ENCODE measurements at places on chromosomes 2 and 18. TPM values are rescaled to one million over a fixed set of nuclear protein-coding genes. Genes with fewer than 3 reads are reported as not detected.

DNA sequence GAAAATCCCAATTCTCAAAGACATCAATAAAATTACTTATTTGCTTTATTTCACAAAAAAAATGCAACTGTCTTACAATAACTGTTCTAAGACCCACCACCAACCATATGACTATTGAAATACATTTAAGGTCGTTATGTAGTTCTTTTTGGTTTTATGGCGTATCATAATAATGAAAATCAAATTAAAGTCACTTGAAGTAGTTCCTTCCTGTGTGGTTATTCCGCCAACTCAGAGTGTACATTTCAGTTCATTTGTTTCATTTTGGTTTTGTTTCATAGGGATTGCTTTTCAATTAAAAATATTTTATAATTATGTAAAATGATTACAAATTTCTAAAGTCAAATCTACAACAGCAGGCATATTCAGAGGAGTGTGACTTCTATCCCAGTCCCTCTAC lies 45.9 kb upstream of the AAK1 start:
- no peak for DNase-seq

DNA sequence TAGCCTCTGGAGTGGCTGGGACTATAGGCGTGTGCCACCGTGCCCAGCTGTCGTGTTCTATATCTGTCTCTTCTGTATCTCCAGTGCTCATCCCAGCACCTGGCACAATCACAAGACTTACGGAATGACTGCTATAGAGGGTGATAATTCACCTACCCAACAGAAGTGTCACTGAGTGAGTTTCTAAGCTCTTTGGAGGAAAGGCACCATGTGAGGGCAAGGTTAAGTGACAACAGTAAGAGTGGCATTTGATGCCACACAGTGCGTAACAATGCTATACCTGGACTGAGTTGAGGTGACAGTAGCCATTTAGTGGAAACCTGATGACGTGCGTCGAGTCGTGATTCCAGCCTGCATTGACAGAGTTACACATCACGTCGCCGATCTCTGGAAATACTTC lies 89.0 kb downstream of the KCTD1 start:
- DNase-seq = no peak

GRCh38 chr2:69828938-69829255 lies 563 bp upstream of the GMCL1 start:
- no peak for DNase-seq

GRCh38 chr2:88654714-88655113 lies 27.4 kb upstream of the EIF2AK3 start:
- no peak for DNase-seq

DNA sequence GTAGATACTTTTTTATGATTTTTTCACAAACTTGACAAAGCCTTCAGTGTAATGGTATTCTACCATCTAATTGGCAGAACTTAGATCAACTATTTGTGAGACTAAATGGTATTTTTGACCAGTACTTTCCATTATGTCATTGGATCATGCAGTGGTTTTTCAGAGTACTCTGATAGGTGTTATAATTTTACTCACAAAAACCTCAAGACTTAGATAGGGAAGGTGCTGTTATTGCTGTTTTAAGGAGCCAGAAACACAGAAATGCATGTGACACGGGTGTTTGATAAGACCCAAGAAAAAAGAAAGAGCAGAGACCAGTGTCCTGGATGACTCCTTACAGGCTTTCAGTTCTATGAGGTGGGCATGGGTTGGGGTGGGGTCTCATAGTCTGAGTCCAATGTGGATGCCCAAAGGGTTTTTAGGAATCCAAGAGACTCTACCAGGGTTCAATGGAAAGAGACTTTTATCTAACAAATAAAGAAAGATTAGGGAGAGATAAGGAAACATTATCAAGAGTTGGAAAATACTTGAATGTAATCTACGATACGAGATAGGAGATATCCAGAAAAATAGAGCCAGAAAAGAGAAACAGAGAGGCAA lies 31.3 kb downstream of the SP140 start:
- no peak for DNase-seq

DNA sequence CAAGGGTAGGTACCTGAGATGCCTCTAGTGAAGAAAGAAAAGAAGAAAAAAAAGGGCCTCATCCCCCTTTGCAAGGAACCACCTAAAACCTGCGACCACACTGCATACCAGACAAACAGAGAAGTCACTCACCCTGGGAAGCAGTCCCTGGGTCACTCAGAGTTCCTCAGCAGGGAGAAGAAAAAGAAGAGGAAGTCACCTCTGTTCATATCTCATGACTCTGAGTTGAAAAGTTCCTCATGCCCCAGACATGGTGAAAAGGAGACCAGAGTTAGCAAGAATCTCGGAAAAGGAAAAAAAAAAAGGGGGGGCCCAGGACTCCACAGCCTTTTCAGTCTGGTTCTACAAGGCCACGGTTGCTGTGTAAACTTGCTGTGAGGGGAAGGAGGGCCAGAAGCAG lies 478.4 kb upstream of the NRXN1 start:
- DNase-seq = no peak

GRCh38 chr2:54239427-54239826 lies 16.6 kb downstream of the TSPYL6 start:
- DNase-seq = no peak

- no peak for DNase-seq
Measured at GRCh38 chr2:201223089-201224073, 37.0 kb upstream of the CASP8 start.

- DNase-seq = no peak
Measured at GRCh38 chr2:33496150-33496549, 19.7 kb downstream of the RASGRP3 start.

- peak; percentile 33 for DNase-seq
Measured at GRCh38 chr2:99615247-99615771, 125.5 kb upstream of the REV1 start.

- DNase-seq = peak; percentile 95
Measured at GRCh38 chr2:189522435-189523151, 58.0 kb downstream of the SLC40A1 start.

GRCh38 chr2:16664052-16664731 lies 1.4 kb downstream of the CYRIA start:
- no peak for DNase-seq

DNA sequence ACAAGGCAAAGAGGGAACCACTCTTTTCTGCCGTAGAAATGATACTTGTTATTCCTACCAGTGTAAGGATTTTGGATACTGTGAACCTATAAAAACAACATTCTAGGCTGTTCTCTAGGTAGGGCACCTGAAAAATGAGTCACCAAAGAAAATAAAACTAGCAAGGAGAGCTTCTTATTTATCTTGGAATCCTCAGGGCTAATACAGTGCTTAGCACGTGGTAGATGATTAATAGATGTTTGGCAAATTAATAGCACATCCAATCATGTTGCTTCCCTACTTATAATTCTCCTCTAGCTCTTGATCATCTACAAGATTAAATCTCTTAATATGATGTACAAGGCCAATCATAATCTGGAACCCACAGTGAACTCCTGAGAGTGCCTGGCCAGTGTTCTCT lies 73.1 kb downstream of the AAK1 start:
- DNase-seq = no peak

DNA sequence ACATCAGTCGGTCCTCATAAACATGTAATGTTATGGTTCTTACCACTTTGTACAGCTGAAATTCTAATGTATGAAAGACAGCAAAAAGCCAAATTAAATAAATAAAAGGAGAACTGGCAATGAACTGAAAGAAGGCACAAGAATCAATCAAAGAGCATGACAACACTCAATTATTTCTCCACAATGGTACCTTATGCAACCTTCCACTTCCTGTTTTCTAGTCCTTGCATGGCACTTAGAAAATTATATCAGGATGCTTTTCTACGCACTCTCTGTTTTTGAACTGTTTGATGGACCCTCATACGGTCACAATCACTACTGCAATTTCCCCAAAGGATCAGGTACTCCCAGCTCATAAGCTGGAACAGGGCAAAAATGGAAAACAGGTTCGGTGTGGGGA lies 81.6 kb downstream of the EPB41L3 start:
- DNase-seq = no peak

DNA sequence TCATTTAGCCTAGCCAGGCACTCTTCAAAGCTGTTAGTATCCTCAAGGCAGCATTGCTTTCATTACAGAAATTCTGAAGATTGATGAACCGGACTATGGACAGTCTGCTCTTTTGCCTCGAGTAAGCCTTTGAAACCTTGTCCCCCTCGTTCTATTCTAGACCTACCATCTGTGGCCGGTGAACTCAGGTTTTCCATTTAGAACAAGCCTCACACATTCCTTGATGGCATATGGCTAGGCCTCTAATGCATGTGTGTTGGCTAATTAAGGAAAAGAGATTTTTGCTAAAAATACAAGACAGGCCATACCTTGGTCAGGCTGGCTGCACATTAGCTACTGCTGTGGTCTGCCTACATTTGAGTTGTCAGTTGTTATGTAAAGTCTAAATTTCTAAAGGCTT lies 111.8 kb downstream of the CERS6 start:
- no peak for DNase-seq

Gene EIF2AK3
- 19.3 TPM for total RNA-seq

Gene LOXHD1
- not detected for total RNA-seq

Gene GBX2
- total RNA-seq = not detected

Gene NRP2
- 0.60 TPM for total RNA-seq

Gene ATF2
- 95.1 TPM for total RNA-seq

Gene STAMBP
- total RNA-seq = 53.2 TPM

Gene MAPK4
- total RNA-seq = not detected

Gene FBLN7
- 0.95 TPM for total RNA-seq

Gene COL3A1
- 0.04 TPM for total RNA-seq

Gene TFPI
- 301 TPM for total RNA-seq

Gene COL6A3
- not detected for total RNA-seq

Gene DOCK10
- not detected for total RNA-seq

Gene AQP12B
- not detected for total RNA-seq

Gene IL1RN
- total RNA-seq = 21.2 TPM

Gene PLCD4
- total RNA-seq = not detected

Gene IL1R2
- total RNA-seq = 3.6 TPM

Gene ANKRD53
- total RNA-seq = not detected

Gene PJVK
- 1.2 TPM for total RNA-seq
